ENCODE measurements at places on chromosomes 11 and 22. TPM values are rescaled to one million over a fixed set of nuclear protein-coding genes. Genes with fewer than 3 reads are reported as not detected.

FAM111B gene
- 0.74 TPM for polyA plus RNA-seq

GRCh38 chr22:49227670-49228069 is 600.0 kb downstream of the BRD1 start:
- no peak for DNase-seq

- no peak for DNase-seq
Observed at GRCh38 chr11:46202149-46202548, 75.3 kb upstream of the CREB3L1 start.

GRCh38 chr22:47124961-47125360 is 362.5 kb downstream of the TBC1D22A start:
- DNase-seq: no peak

Measured in CD4-positive, CD25-positive, alpha-beta regulatory T cell (primary cell).